T-helper 17 cell (primary cell): ENCODE measurements at places on chromosomes 16 and 17.

DNA sequence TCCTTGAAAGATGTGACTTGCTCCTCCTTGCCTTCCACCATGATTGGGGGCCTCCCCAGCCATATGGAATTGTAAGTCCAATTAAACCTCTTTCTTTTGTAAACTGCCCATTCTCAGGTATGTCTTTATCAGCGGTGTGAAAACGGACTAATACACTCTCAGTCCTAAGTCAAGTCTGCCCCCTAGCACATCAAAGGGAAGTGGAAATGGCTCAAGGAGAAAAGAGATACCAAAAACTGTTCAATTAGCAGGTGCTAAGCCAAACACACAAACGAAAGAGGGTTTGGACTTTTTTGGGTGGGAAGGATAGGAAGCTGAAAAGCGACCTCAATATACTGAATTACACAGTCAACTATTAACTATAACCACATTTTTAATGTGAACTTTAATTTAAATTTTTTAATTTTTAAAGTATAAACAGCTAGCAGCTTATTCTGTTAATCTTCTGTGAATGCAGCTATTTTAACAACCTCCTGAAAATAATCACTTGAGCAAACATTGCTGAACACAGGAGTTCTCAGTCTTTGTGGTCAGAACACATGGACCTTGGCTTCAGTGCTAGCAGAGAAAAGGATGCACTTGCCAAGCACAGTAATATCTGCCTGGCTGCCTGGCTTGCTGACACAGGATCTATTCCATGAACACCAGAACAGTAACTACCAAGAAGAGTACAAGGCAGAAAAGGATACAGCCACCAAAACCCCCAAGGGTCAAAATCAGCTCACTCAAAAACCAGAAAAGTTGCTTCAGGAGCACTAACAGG is 10.9 kb downstream of the ZNF18 start:
- no peak for DNase-seq

- DNase-seq = no peak
Observed at GRCh38 chr17:48187872-48188608, 80.5 kb downstream of the SNX11 start.

DNA sequence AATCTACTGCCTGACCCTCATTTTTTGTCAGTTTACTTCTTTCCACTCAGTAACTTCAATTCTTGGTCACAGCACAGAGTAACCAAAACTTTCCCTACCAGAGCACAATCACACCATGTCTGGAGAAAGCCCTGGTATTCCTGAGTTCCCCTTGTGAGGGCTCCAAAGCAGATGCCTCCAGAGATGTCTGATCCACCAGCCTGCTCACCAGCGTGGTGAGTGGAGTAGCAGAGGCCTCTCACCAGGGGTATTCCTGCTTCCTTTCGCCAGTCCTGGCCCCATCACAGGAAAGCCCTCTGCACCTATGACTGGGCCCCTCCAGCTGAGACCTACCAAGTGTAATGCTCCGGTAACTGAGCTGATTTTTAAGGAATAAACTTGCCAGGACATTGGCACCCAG is 205.4 kb upstream of the HS3ST3A1 start:
- no peak for DNase-seq

GRCh38 chr16:1772362-1772907 is at the start of gene EME2:
TSS of gene EME2 (plus strand) at chr16:1772810. CDS start at chr16:1773228, 418 bp downstream.
- peak; percentile 46 for DNase-seq

DNA sequence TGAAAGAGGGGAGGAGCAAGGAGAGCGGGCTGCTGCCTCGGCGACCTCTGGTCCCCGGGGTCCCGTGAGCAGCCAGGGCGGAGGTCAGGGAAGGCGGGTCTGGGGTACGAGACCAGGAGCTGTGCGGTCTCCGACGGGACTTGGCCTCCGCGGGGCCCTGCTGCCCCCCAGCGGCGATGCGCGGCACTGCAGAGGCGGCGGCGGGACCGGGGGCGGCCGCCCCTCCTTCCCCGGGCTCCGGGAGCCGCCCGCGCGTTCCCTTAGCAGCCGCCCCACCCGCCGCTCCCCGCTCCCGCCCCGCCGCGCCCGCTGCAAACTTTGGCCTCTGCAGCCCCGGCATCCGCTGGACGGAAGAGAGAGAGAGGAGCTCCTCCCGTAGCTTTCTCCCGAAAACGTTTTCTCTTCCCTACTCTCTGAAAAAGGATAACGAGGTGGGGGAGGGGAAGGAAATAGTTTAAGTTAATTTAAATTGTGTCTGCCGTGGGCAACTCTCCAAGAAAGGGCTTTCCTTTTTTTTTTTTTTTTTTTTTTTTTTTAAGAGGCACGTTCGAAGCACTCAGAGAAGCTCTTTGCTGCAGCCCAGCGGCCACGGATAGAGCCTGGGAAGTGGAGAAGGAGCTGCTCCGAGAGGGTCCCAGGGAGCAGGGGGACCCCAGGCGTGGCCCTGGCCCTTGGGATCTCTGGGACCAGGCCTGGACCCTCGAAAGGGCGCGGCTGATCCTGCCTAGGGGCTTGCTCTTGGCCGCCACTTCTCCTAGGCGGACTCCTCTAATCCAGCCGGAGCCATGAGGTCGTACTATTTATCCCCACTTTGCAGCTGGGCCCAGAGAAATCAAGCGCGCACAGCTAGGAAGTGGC is 43.2 kb downstream of the C16orf82 start:
- peak; percentile 67 for DNase-seq
